ENCODE measurements at places on chromosomes 12 and 14.

- no peak for DNase-seq
Measured at GRCh38 chr12:31835276-31835882, 106.6 kb upstream of the AMN1 start.

GRCh38 chr14:56278383-56278782 lies 160.2 kb downstream of the PELI2 start:
- DNase-seq, result no peak

GRCh38 chr12:22172501-22172900 lies 126.5 kb downstream of the CMAS start:
- DNase-seq, result no peak

GRCh38 chr14:85558505-85558904 lies 28.6 kb downstream of the FLRT2 start:
- no peak for DNase-seq

DNA sequence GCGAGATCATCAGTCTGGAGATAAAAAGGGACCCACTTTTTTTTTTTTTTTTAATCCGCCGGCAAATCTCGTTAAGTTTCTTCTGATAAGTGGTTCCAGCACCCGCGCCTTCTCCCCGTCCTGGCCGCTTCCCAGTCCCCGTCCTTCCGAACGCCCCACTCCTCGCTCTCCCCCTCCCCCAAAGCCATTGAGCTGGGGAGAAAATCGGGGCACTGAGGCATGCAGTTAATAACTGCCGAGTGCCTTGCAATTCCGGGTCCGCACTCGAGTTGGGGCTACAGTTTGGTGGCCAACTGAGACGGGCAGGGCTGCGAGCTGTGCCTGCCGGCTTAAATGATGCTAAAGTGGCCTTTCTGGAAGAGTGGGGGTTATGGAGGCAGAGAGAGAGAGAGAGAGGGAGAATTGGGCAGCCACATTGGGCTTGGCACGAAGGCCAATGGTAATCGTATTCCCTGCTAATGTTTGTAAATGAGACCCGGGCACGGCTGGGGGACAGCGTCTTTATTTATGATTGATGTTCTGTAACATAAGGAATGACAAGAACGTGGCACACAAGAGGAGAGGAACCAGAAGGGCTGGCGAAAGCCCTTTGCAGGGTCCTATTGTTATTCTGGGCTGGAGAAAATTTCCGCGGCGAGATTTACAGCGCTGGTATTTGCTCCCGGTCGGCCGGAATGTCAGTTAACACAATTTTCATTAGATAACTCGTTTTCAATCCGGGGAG lies 115.4 kb upstream of the MYL2 start:
- no peak for DNase-seq

GRCh38 chr14:100748944-100749343 lies 22.3 kb downstream of the DLK1 start:
- DNase-seq, result no peak

Data from CD4-positive, CD25-positive, alpha-beta regulatory T cell (primary cell).